ENCODE measurements at places on chromosomes 4 and X. TPM values are rescaled to one million over a fixed set of nuclear protein-coding genes. Genes with fewer than 3 reads are reported as not detected.

SLITRK4 gene
- polyA plus RNA-seq, result not detected

FAM184B gene
- polyA plus RNA-seq, result not detected

EPGN gene
- not detected for polyA plus RNA-seq

DNA sequence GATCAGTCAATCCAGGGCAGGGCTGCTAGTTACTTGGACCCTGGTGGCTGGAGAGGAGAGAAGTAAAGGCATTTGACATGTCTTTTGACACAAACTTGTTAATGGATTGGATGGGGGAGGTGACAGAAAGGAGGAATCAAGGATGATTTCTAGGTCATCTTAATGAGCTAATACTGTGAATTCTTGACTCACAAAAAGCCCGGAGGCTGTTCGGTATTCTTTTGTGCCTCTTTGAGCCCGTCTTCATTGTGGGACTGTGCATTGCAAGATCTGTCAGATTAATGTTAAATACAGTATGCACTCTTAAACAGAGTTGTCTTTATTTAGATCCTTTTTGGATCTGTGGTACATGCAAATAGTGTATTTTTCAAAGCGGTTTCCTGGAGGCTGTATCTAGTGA, 25.1 kb downstream of the POLA1 start:
- DNase-seq, result no peak

GRCh38 chr4:156638334-156638733, 333.3 kb downstream of the PDGFC start:
- no peak for DNase-seq

DNA sequence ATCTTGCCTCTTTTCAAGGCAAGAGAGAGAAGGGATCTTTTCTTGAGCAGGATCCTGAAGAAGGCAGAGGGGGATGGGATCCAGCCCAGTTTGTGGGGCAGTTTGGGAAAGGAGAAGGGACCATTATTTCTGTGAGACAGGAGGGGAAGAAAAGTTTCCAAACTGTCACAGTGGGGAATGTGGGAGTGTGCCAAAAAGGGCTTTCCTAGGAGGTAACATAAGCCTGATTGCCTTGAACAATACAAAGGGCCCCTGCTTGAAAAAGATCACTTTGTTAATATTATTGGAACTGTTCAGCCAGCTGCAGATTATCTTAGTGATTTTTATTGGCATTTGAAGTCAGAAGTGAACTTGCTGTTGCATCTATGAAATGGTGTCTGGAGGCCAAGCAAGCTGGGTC, 55.2 kb downstream of the MTM1 start:
- DNase-seq, result no peak

- DNase-seq, result no peak
Measured at GRCh38 chrX:53237056-53237455, 12.0 kb upstream of the KDM5C start.

DNA sequence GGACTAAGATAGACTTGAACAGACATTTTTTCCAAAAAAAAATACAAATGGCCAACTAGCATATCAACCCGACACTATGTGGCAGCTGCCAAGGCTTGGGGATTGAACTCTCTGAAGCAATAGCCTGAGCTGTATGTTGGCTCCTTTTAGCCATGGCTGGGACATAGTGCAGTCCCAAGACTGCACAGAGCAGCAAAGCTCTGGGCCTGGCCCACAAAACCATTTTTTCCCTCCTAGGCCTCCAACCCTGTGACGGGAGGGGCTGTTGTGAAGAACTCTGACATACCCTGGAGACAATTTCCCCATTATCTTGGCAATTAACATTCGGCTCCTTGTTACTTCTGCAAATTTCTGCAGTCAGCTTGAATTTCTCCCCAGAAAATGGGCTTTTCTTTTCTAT, 50.1 kb downstream of the CISD2 start:
- no peak for DNase-seq

DNA sequence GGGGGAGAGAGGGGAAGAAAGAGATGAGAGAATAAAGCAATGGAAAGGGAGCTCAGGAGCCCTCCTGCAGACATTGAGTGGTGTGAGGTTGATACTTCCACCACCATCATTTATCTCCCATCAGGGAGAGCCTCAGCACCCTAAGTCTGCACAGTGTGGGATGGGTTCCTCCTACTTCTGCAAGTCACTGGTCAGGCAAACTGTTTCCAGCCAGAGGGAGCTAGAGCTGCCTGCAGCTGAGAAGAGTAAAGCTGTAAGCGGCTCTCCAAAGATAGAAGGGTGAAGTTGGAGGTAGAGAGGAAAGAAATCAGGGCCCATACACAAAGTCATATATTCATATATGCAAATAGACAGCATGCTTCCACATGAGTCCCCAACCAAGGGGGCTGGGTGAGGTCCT, 21.9 kb upstream of the ZNF81 start:
- DNase-seq, result no peak

- DNase-seq, result no peak
Measured at GRCh38 chr4:47120783-47121182, 89.4 kb downstream of the GABRB1 start.

GRCh38 chr4:108006361-108006760, 16.7 kb downstream of the HADH start:
- no peak for DNase-seq
